Osteocyte (in vitro differentiated cells): ENCODE measurements at places on chromosomes 2 and 18. TPM values are rescaled to one million over a fixed set of nuclear protein-coding genes. Genes with fewer than 3 reads are reported as not detected.

- DNase-seq, result no peak
These were observed 646.1 kb upstream of the ACVR2A start for GRCh38 chr2:147198651-147199171.

DNA sequence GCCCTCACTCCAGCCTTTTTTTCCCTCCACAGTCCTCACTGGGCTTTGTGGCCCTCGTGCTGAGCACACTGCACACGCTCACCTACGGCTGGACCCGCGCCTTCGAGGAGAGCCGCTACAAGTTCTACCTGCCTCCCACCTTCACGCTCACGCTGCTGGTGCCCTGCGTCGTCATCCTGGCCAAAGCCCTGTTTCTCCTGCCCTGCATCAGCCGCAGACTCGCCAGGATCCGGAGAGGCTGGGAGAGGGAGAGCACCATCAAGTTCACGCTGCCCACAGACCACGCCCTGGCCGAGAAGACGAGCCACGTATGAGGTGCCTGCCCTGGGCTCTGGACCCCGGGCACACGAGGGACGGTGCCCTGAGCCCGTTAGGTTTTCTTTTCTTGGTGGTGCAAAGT is 39.4 kb downstream of the STEAP3 start:
- no peak for DNase-seq

The MALL gene
- total RNA-seq, result 0.64 and 0.68 TPM in 2 replicates

The C2orf80 gene
- not detected in 2 replicates for total RNA-seq

GRCh38 chr2:168956392-168956791 is 55.3 kb downstream of the G6PC2 start:
- no peak for DNase-seq

- no peak for DNase-seq
These were observed 281.1 kb downstream of the ZNF516 start for GRCh38 chr18:76213991-76214390.
